NB4 (cell line): ENCODE measurements at places on chromosomes 3 and 15.

GRCh38 chr3:104886220-104886995 lies 480.3 kb upstream of the ALCAM start:
- peak; percentile 80 for DNase-seq

GRCh38 chr15:85479071-85479647 lies 98.8 kb downstream of the AKAP13 start:
- DNase-seq = no peak

GRCh38 chr15:71496336-71496955 lies 313.9 kb upstream of the NR2E3 start:
- DNase-seq = no peak

GRCh38 chr3:178960181-178960580 lies 111.4 kb downstream of the ZMAT3 start:
- DNase-seq = no peak

GRCh38 chr15:69784798-69785566 lies 312.7 kb downstream of the TLE3 start:
- DNase-seq = no peak

DNA sequence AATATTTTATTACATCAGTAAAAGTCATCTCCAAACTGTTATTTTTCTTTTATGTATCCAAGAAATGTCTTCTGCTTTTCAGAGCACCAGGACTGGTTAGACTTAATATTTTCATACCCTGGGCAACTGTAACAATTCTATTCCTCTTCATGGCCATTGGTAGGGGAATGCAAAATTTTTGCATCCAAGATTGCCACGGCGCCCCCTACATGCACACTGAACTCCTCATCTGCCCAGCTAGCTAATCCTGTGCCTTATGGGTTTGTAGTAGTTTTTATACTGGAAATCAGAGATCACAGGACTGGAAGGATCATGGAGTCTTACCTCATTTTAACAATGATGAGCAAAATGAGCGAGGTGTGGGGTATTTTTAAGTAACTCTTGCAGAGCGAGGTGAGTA lies 74.2 kb downstream of the CRTC3 start:
- DNase-seq = peak; percentile 59

DNA sequence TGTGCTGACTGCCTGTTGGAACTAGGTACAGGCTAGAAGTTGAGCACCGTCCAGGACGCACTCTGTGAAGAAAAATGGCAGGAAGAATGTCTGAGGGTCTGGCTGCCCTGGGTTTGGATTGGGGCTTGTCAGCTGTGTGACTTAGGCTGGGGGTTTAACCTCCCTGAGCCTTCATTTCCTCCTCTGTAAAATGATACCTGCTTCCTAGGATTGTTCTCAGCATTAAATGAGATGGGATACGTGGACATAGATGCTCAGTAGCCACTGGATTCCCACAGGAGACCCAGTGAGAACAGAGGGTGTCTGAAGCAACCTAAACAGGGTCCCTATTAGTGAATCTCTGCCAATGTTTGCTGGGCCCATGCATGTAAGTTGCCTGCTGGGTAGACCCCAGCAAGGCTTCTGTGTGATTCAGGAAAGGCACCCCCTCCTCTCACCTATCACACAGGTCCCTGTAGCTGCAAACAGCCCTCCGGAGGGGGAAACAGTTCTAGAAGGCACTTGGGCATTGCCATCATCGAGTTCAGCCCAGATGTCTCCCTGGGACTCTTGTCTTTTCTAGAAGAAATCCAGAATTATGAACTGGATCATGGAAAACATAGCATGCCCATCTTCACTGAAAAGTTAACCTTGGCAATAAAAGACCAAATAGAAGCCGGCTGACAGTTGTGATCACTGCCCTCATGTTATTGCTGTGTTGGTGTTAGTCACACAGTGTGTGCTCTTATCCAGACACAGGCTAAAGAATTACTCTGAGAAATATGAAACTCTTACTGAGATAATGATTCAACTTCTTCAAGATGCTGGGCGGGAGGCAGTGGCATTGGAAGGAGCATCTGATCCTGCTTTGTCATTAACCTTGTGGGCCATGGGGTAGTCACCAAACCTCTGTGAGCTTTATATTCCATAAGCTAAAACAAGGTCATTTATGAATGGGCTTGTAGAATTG lies 64.5 kb downstream of the SMAD6 start:
- DNase-seq = no peak

- DNase-seq = no peak
Observed at GRCh38 chr15:69815793-69816192, 281.9 kb downstream of the TLE3 start.

GRCh38 chr3:44067431-44067830 lies 174.3 kb upstream of the TOPAZ1 start:
- no peak for DNase-seq

GRCh38 chr3:188915127-188915526 lies 256.6 kb upstream of the TPRG1 start:
- no peak for DNase-seq

DNA sequence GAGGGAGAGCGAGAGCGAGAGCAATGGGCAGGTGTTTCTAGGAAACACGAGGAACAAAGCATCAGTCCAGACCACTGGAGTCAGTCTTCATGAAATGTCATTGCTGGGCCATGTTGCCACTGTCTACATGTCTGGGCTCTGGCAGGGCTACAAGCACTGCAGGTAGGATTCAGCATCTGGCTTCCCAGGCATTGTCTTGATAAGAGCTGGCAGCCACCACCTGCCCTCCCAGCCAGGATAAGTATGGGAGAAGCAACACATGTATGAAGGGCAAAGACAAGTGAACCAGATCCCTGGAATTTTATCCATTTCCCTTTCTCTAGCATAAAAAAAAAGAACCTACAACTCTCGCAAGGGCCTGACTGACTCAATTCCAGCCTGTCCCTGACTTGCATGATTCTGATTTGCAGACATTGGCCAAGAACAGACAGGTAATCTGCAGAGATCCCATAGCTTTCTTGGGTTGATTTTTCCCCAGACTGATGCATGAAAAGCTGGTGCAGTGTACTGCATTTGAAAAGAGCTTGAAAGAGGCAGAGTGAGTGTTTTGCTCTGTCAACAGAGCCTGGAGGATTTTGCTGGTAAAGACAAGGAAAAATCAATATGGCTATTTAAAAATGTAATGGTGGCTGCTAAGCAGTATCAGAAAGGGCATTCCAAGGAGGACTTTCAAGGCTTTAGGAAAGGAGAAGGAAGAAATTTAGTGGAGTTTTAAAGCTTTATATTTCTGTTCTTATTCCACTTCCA lies 157.2 kb upstream of the MYRIP start:
- DNase-seq = no peak

GRCh38 chr15:95988574-95988887 lies 342.0 kb upstream of the NR2F2 start:
- peak; percentile 81 for DNase-seq

- no peak for DNase-seq
Observed at GRCh38 chr15:38996111-38996631, 431.6 kb upstream of the RASGRP1 start.

GRCh38 chr3:72381584-72381983 lies 466.7 kb downstream of the SHQ1 start:
- DNase-seq = no peak

DNA sequence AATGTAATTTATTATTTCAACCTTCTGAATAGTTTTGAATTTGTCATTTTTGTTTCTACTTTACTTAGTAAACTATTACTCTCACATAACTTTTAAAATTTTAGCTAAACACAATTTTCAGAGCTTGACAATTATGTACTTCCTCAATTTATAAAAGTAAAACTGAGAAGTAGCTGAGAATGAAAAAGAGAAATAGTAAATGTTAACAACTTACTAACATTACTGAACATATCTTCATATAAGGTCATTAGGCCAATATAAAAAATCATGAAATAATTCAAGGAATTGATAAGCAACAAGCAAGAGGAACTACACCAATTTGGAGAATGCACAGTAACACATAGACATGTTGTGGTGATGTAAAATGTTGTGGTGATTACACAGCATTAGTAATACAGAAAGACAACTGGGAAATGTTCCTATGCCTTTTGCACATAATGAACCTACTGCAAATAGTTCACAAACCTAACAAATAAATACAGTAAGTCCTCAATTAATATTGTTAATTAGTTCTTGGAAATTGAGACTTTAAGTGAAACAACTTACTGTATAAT lies 137.9 kb downstream of the CBLB start:
- no peak for DNase-seq

GRCh38 chr3:53045518-53046170 lies at the start of gene SFMBT1:
Gene SFMBT1, minus strand, starts transcription at chr3:53046073. Its CDS starts 76,945 bp downstream, at chr3:52969128.
- peak; percentile 74 for DNase-seq

GRCh38 chr15:70376929-70377691 lies 279.4 kb upstream of the TLE3 start:
- DNase-seq = peak; percentile 84

GRCh38 chr3:172203522-172204258 lies 164.3 kb downstream of the FNDC3B start:
- no peak for DNase-seq

DNA sequence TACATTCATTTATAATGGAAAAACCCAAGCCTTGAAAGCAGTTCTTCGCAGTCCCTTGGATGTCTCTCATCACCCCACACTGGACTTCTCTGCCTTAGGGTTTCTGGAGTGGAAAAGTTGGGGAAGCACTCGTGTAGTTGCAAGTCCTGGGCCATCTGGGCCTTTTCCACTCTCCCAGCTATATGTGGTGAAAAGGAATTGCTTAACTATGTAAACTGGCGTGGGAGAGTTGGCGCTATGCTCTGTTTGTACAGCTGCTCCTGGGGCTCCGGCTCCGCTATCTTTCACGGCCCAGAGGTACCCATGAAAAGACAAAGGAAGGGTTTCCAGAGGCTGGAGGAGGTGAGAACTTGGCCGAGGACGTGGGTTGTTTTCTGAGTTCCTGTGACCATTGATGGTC lies 81.1 kb upstream of the MYZAP start:
- no peak for DNase-seq

- DNase-seq = peak; percentile 10
Observed at GRCh38 chr3:414063-414462, 217.5 kb downstream of the CHL1 start.

- no peak for DNase-seq
Observed at GRCh38 chr3:58005669-58006068, 2.6 kb upstream of the FLNB start.

GRCh38 chr3:102233881-102234280 lies 200.9 kb upstream of the ZPLD1 start:
- DNase-seq = peak; percentile 11

DNA sequence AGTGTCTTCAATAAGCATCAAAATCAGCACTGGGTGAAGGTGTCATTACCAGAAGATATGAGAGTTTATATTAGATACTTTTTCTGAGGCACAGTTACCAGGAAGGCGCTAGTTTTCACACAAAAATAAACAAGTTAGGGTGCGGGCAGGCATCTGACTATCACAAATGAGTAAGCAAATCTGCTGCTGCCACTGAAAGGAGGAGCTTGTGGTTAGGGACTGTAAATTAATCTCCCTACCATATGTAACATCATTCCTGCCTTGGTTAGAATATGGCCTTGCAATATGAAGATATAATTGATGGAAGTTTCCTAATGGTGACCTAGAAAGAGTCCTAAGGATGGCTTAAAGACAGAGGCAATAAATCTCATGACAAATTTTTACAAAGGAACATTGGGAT lies 19.5 kb upstream of the EID1 start:
- peak; percentile 13 for DNase-seq

- DNase-seq = peak; percentile 79
Observed at GRCh38 chr3:50299929-50300680, 900 bp upstream of the HYAL3 start.

- peak; percentile 52 for DNase-seq
Observed at GRCh38 chr3:170614214-170614966, 28.5 kb upstream of the SLC7A14 start.

DNA sequence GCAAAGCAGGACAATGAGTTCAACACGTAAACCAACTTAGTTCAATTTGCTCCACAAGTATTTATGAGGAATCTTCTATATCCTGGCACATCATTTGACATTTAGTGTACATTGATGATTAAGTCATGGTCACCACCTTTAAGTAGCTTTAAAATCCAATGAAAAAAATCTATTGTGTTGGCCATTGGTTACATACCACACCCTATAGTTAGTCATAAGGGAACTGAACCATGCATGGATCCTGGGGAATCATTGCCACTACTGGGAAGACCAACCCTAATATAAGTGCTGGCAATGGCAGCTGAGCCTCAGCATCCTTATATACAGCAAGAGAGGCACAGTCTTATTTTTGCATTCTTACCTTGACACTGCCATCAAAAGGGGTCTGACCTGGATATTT lies 502.5 kb downstream of the MECOM start:
- no peak for DNase-seq

DNA sequence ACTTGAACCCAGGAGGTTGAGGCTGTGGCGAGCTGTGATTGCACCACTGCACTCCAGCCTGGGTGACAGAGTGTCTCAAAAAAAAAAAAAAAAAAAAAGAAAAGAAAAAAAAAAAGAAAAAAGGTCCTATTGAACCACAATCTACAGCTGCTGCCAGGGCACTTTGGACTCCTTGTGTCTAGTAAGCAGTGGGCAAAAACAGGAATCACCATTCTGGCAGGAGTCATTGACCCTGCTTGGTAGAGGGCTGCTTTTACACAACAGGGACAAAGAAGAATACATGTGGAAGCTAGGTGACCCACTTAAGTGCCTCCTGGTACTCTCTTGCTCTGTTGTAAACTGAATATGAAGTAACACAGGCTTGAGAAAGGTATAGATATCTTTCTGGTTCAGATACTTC lies 14.6 kb upstream of the PCCB start:
- DNase-seq = no peak

GRCh38 chr15:41491889-41492288 lies 1.8 kb upstream of the ITPKA start:
- DNase-seq = no peak

DNA sequence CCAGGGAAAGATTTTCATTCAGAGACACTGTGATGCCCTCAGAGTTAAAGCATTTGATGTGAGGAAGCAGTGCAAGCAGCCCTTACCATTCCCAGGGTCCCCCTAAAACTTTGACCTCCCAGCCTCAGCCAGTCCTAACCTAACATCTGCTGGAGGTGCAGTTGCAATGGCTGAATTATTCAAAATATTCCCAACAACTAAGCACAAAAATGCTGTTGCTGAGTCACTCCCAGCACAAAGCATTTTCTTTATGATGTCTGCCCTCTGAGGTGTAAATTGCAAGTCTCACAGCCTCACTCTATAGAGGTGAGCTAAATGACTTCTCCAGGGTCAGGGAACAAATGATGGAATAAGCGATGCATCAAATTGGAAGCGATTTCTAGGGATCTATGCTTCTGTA lies 6.4 kb upstream of the REC114 start:
- no peak for DNase-seq

GRCh38 chr15:38068626-38069391 lies 134.4 kb downstream of the TMCO5A start:
- DNase-seq = peak; percentile 79

- DNase-seq = no peak
Observed at GRCh38 chr3:106720510-106720909, 656.7 kb upstream of the CCDC54 start.

GRCh38 chr3:48190911-48191310 lies 2.7 kb upstream of the CDC25A start:
- DNase-seq = no peak

GRCh38 chr3:111311709-111312235 lies 230.2 kb upstream of the CD96 start:
- DNase-seq = no peak

DNA sequence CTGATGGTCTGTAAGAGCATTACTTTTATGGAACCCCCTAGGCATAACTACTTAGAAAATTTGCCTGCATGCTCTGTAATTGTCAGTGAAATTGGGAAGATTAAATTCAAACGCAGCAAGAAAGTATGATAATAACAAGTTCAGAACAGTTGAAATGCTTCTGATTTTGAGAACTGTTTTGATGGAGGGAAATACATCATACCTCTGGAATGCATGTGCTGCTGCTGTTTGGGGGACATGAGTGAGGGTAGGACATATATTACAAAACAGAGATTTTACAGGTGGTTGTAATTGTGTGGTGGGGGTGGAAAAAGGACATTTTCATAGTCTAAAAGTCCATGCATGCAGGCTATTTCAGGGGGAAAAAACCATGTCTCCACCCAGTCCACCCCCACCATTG lies 135.0 kb upstream of the DPH6 start:
- no peak for DNase-seq
